Lower lobe of right lung (tissue), 2 donors: ENCODE measurements at places on chromosomes 12 and 14. TPM values are rescaled to one million over a fixed set of nuclear protein-coding genes. Genes with fewer than 3 reads are reported as not detected.

- H3K27ac ChIP-seq, result no peak overlapping the region
- H3K4me3 ChIP-seq, result no peak overlapping the region
- H3K27me3 ChIP-seq, result no peaks in the 10 kb centered on the region
- no peaks in the 10 kb centered on the region for H3K36me3 ChIP-seq
- DNase-seq, result no peak
- H3K4me1 ChIP-seq, result no peaks in the 10 kb centered on the region
These were observed 210.1 kb downstream of the RGS6 start for GRCh38 chr14:72142328-72142727.

DNA sequence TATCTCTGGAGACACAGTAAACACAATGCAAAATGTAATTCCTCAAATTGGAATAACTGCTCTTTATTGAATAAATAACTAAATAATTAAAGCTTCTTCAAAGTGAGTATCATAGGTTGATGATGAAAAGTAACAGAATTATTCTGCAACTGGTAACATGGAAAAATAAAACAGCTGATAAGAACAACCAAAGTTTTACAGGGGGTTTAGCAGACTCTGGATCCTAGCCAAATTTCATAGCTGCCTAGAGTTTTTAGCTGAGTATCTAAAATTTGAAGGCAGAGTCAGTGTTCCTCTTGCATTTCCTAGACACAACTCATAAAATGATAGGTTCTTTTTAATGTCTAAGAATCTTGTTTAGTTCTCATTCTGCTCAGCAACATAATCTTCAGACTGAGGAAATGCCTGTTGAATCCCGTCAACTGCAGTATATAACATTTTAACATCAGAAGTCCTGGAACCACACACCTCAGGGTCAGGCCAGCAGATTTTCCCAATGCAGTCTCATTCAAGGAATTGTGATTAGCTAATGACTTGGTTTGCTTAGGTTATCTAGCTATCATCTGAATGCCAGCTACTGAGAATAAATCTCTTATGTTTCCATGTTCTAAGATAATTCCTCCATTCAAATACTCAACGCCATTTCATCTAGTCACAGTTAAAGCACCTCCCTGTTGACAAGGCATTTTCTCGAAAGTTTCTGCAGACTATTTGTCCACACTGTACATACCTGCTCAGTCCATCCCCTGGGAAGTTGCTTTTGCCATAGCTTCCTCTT, 411.6 kb downstream of the BCAT1 start:
- H3K27ac ChIP-seq, result peak overlapping the region; percentile 39
- no peaks in the 10 kb centered on the region for H3K36me3 ChIP-seq
- H3K4me3 ChIP-seq, result peak overlapping the region; percentile 8
- peaks cover 4% of the 10 kb centered on the region for H3K4me1 ChIP-seq

DNA sequence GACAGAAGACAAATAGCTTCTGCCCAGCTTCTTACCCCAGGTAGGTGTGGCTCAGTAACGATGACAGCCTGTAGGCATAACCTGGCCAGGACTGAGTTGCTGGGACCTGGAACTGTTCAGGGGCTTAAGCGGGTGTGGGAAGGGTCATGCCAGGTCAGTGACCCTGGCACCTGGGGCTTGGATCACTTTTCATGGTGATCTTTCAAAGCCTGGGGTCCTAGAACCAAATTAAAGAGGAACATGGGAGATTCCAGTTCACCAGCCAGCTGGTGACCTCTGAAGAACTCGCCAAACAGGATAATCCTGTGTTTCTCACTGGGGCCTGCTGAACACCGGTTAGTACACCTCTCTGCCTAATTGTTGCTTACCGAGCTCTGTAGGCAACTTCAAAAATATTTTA, 102.6 kb upstream of the LMNTD1 start:
- H3K4me1 ChIP-seq, result no peaks in the 10 kb centered on the region
- no peak overlapping the region for H3K27ac ChIP-seq

The C12orf54 gene
- 0.53 TPM for total RNA-seq

The PPP4R4 gene
- 5.9 TPM for total RNA-seq

The MDGA2 gene
- total RNA-seq, result 0.24 TPM
